ENCODE measurements at places on chromosomes 2 and 18.

GRCh38 chr2:72220170-72220569, 72.5 kb upstream of the CYP26B1 start:
- no peak for DNase-seq

DNA sequence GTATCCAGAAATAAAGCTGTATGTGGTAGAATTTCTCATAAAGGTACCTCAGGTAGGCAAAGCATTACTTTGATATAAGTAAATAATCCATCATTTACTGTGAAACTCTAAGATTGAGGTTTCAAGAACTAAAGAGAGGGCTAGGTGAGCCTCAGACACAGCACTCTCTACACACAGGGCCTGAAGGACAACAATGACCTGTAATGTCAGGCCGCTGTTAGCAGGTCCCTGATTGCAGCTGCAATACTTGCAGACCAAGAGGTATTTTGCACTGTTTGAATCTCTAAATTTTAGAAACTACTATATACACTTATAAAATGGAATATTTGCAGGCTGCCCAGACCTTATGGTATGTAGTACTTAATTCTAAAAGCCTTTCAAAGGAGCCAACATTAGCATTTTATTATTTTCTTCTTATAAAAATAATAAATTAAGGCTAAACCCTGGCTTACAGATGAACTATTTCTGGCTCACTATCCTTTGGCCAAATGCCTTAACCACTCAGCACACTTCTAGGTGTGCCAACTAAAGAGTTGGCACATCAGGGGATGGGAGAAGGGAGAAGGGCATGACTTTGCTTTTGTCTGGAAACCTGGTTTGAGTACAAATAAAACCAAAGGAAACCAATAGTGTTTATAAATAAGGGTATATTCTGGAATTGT, 66.7 kb upstream of the SLC39A10 start:
- no peak for DNase-seq

DNA sequence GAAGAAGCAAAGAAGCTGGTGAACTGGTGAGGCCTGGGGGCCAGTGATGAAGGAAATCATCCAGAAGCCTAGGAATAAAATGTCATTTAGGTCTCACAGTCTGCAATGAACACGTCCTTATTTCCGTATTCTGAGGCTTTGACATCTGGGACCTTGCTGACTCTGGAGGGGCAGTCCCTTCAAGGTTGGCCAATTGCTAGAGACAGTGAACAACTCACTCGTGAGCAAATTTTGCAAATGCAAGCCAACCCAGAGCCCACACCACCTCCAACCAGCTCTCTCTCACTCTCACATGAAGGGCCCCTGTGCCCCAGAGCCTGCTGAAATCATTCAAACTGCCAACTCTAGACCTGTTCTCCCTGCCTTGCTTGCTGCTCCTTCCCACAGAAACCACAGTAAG, 279.1 kb upstream of the LYPD1 start:
- DNase-seq = no peak

- DNase-seq = no peak
Observed at GRCh38 chr18:5294113-5294456, 1.4 kb downstream of the ZBTB14 start.

DNA sequence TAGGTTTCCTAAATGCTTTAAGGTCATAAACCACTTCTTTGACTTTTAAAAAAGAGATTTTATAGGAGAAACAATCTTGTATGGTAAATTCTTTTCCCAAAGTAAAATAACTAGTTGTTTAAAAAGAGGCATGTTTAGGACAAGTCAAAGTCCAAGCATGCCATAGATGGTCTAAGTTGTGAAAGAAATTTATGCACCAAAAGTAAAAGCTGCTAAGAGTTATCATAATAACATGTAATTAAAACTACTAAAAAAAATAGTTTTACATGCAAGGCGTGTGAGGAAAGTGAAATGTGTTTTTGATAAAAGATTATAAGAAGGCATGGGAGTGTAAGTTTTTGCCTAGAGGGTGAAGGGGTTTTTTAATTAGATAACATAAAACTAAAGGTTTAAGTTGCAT, 22.5 kb downstream of the FAM210A start:
- DNase-seq = no peak

DNA sequence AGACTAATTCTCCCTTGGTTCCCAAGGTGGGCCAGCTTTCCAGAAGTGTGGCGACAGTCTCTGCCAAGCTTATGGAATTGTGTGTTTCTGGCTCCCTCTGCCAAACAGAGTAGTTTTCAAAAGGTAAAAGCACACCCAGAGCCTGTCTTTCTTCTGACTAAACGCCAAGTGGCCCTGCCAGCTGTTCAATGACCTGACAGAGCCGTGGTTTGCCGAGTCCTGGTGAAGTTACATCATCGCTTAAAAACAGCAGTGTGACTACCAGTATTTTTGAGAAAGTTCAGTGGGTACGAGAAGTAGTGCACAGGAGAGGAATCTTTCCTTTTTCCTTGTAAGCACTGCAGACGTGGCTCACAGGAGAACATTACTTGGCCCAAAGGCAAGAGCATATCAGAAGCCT, 1.9 kb downstream of the PER2 start:
- peak; percentile 86 for DNase-seq

GRCh38 chr18:25278394-25278793, 73.6 kb downstream of the ZNF521 start:
- no peak for DNase-seq

DNA sequence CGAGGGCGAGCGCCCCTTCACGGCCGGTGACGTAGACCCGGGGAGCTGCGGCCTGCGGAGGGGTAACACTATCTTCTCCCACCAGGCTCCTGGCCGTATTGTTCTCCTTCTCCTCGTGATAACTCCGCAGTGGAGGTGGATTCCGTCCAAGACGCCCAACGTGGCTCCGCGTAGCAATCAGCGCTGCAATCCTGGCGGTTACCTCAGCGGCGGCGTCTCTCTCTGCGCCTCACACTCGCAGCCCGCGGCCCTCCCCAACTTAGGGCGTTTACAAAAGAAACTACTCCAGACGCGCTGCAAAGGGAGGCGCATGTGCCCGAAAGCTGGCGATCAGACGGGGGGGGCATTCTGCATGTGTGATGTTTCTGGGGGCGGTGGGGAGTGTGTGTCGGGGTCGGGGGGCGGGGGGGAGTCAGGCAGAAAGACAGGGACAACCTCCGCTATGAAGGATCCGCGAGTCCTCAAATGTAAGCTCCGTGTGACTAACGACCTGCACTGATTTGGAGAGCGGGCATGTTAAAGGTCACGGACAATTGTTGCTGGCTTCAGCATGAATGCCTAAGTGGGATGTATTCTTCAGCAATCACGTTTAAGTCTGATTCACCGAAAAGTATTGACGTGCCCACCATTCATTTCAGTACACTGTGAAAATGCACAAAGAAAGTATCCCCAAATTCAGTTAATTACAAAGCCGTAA, 1.3 kb upstream of the ZNF516 start:
- DNase-seq = no peak

GRCh38 chr2:72989770-72990556, 72.6 kb downstream of the EMX1 start:
- DNase-seq = no peak

- no peak for DNase-seq
Observed at GRCh38 chr2:22887845-22888244, 497.1 kb upstream of the KLHL29 start.

DNA sequence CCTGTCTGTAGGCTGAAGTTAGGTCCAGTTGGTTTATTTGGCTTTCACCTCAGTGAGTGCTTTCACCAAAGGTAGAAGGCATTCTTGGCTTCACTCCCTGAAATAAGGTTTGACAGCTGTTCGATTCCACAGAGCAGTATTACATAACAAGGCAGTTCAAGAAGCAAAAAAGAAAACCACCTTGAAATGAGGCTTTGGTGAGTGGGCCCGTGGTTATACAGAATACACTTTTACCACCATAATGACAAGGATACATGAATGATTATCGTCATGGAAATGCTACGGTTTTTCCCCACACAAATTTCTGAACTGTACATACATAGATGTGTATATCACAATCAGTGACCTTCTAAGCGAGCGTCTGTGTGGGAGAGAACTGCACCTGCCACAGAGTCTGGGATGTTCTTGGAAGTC, 80.0 kb upstream of the CHRNA1 start:
- DNase-seq = no peak

- no peak for DNase-seq
Observed at GRCh38 chr2:238238311-238238765, 1.5 kb downstream of the HES6 start.

DNA sequence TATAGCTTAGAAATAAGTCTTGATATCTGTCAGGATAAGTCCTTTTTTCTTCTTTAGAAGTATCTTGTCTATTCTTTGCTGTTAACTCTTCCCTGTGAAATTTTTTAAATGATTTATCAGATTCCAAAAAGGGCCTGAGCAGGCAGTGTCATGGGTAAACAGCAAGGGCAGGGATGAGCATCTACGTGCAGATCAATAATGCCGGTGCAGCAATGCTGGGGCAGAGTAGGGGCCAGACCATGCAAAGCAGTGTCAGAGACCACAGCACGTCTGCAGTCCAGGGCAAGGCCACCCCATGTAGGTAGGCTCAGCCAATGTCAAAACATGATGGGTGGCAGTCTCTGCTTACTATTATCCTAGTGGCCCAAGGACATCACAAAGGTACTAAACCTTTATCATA, 182.2 kb downstream of the TMEM247 start:
- no peak for DNase-seq

- DNase-seq = no peak
Observed at GRCh38 chr18:47748093-47748796, 182.2 kb downstream of the SMAD2 start.

DNA sequence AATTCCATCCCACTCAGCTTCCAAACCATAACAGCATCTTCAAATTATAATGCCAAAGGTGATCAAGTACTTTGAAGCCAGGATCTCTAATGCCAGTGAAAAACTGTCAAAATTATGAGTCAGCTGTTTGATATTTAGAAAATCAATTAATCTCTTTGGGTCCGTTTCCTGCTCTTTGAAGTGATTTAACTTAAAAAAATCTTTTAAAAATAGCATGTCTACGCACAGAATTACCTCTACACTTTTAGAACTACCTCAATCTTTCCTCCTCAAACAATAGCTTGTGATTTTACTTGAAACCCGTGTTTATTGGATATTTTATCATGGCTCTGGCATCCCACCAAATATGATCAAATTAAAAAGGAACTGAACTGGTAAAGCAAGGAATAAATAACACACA, 31.3 kb upstream of the TANK start:
- peak; percentile 23 for DNase-seq

DNA sequence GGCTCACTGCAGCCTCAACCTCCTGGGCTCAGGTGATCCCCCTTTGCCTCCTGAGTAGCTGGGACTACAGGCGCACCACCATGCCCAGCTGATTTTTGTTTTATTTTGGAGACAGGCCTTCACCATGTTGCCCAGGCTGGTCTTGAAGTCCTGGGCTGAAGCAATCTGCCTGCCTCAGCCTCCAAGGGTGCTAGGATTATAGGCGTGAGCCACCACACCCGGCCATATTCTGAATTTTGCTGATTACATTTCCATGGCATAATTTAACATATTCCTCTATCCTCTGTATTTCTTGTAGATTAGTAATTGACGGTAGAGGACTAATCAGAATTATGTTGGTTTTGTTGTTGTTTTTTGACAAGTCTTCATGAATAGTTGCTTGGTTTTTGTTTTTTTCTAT, 50.6 kb downstream of the MEX3C start:
- no peak for DNase-seq

DNA sequence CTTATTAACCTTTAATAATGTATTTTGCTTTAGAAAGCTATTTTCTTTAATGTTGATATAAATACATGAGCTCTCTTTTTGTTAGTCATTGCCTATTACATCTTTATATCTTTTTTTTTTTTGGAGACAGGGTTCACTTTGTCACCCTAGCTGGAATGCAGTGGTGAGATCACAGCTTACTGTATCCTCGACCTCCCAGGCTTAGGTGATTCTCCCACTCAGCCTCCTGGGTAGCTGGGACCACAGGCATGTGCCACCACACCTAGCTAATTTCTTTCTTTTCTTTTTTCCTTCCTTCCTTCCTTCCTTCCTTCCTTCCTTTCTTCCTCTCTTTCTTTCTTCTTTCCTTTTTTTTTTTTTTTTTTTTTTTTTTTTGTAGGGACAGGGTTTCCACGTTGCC, 15.4 kb downstream of the NAB1 start:
- no peak for DNase-seq

GRCh38 chr2:165406173-165406572, 63.3 kb upstream of the CSRNP3 start:
- peak; percentile 50 for DNase-seq

GRCh38 chr18:41858761-41859555, 96.1 kb upstream of the PIK3C3 start:
- DNase-seq = no peak

DNA sequence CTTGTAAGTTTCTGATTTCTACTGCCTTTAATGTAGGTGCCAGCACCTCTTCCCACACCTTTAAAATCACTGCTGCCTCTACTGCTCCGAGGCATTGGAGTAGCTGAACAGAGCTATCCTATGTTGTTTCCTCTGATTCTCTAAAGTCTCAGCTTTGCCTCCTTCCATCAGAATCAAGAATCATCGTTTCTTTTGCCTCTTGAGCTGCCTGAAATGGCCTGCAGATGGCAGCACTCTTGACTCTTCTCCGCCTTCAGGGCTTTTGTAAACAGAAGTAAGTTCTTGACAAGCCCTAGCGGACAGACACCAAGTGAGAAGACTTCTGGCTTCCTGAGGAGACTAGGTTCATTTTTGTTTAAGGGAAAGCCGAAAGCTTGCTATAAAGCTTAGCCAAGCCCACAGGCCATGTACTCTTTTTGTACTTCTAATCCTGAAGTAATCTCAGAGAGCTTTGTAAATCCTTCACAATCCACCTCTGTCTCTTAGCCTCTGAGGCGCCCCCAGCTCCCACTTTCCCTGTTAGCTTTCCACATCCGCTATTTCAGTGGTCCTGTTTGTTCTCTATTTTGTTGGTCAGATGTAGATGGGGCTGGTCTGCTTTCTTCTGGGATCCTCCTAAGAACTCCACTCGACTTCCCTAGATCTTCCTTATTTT, 48.4 kb downstream of the GTF3C3 start:
- peak; percentile 38 for DNase-seq

DNA sequence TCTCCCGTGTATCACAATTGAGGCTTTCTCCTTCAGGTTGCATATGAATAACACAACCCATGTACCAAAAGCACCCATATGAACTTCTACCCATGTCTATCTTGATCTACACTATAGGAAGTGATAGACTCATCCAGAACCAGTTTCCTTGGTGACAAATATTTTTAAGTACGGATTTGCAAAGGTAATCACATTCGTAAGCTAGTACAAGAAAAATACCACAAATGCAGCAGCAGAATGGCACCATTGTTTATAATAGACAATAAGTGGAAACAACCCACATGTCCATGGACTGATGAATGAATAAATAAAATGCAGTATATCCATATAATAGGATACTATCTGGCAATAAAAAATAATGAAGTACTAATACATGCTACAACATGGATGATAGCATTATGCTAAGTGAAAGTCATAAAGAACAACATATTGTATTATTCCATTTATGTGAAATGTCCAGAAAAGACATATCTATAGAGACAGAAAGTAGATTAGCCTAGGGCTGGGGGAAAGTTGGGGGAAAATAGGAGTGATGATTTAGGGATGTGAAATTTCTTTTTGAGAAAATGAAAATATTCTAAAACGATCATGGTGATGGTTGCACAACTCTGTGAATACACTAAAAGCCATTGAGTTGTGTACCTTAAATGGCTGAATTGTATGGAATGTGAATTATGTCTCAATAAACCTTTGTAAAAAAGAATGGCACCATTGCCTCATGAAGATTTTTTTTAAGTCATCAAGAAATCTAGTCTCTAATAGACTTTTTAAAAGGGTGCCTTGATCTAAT, 3.4 kb upstream of the CCDC88A start:
- no peak for DNase-seq

GRCh38 chr2:109519513-109519912, 94.3 kb downstream of the SEPTIN10 start:
- DNase-seq = no peak

GRCh38 chr2:142100970-142101369, 29.8 kb downstream of the LRP1B start:
- no peak for DNase-seq

- DNase-seq = no peak
Observed at GRCh38 chr2:63055226-63056106, 4.8 kb downstream of the OTX1 start.

All from LNCaP clone FGC (cell line).